Activated T-helper 2 cell treated with anti-CD3 and anti-CD28 coated beads, Interferon-gamma antibody, Interleukin-2, Interleukin-4, amounts not matched to agents 10 μg/mL and 5 μg/mL and 100 μg/mL, durations not matched to agents 14 hours and 24 hours and 36 hours (primary cell): ENCODE measurements at places on chromosomes 2 and 18. TPM values are rescaled to one million over a fixed set of nuclear protein-coding genes. Genes with fewer than 3 reads are reported as not detected.

DNA sequence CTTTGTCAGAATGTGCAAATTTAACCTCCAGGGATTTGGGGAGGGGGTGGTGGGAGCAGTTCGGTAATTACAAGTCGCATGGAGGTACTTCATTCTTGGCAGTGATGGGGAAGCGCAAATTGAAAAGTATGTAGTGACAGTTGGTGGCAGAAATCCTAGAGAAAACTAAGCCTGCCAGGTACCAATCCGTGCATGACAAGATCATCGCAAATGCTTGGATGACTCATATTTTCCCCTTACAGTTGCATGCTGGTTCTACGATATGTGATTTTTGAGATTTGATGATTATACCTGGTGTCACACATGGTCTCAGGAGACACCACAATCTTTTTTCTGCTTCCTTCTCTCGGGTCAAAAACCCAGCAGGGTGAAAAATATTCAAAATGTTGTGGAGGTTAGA lies 479.7 kb upstream of the ID2 start:
- no peak for DNase-seq

- DNase-seq: no peak
Observed at GRCh38 chr2:21067125-21067524, 23.3 kb upstream of the APOB start.

DNA sequence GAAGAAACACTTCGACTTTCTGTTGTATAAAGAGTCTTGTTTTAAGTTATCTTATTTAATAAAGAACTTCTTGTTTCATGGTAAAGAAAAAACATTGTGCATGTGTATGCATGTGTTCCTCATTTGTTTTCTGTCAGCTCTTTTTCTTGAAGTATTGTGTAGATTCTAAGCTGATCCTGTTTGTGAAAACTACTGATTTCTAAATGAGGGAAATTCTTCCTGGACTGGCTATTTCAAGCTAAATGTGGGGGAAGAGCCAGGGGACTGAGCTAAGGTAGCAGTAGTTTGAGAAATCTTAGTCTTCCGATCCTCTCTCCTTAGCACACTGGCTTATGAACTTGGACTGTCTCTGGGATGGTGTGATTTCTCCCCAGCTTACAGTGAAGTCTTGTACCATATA lies 56.4 kb upstream of the RBMS1 start:
- no peak for DNase-seq

FOXD4L1 gene
- total RNA-seq: 0.14 and 0.30 TPM in 2 replicates

GRCh38 chr2:49770919-49771318 lies 616.6 kb upstream of the FSHR start:
- DNase-seq: no peak

DNA sequence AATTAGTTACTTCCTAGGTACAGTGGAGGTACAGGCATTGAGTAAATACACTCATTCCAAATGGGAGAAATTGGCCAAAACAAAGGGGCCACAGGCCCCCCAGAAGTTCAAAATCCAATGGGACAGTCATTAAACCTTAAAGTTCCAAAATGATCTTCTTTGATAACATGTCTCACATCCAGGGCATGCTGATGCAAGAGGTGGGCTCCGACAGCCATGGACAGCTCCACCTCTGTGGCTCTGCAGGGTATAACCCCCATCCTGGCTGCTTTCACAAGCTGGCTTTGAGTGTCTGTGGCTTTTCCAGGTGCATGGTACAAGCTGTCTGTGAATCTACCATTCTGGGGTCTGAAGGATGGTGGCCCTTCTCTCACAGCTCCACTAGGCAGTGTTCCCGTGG lies 488.7 kb downstream of the DCDC2C start:
- DNase-seq: no peak

DNA sequence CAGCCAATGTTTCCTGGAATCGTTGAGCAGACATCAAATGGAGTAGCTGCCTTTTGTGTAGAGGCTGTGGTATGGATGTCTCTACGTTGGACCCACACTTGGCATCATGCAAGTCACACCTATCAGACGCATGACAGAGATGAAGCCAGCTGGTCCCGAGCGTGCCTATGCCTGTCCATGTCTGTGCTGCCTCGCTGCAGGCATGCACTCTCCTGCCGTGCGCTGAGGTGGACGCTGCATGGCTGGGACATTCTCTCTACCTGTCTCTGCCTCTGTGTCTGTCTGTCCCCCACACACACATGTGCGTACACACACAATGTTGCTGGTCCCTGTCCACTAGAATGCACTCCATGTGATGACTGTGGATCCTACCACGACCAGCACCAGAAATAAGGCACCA lies 514.2 kb upstream of the MYT1L start:
- no peak for DNase-seq

- no peak for DNase-seq
Observed at GRCh38 chr2:232447091-232447620, 8.8 kb upstream of the ALPI start.

DNA sequence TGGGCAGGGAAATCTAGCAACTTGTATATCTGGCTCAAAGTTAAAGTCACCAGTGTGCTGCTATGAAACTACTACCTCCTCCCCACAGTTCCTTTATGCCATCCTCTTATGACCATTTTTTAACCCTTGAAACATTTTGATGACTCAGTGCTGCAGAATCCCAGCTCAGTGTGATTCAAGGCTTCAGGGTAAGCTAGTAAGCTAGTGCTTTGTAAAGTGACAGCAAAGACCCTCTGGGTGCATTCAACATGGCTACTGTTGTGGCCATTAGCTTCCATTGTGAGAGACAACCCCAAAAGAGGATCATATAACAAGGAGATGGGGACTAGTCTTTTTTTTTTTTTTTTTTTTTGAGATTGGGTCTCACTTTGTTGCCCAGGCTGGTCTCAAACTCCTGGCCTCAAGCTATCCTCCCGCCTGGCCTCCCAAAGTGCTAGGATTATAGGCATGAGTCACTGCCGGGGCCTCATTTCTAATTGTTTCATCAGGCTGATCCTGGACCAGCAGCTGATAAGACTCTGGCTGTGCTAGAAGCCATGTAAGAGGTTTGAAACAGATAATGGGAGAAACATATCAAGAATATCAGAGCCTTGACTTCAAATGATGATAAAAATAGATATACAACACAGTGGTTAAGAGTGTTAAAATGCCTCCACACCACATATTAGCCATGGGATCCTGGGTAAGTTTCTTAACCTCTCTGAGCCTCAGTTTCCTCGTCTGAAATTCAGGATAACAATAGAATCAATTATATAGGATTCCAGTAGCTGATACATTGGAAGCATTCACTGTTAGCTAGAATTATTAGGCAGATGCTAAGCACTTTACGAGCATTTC lies 65.7 kb upstream of the RTN4 start:
- DNase-seq: no peak

TFCP2L1 gene
- total RNA-seq: 0.11 TPM in 1 of 2 replicates, not detected in the other

DNA sequence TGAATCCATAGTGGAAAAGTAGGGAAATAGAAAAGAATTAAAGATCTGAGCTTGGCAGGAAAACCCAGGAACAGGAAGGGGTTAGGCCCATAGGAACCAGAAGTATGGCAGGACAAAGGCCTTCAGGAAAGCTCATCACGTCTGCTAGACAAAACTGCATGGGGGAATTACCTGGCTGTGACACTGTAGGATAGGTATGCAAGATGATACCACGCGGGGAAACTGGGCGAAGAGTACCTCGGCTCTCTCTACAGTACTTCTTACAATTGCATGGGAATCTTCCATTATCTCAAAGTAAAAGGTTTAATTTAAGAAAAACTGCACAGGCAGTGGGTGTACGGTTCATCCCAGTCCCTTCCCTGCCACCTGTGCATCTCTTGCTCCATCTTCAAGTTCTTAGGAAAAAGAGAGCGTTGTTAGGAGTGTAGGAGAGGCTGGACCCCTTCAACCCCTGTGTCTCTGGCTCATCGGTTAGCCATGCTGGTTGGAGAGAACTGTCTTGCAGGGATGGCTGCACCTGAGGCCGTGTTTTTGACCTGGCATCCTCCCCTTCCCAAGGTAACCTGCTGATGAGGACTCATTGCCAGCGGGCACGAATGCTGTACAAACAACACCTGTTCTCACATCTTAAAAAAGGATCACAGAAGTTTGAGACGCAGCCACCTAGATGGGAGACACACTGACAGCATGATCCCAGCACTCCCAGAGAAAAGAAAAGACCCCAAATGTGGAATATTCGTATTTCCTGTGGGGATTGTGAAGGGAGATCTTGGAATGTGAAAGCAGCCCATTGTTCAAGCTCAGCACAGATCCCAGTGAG lies 120.5 kb upstream of the COPS8 start:
- DNase-seq: no peak

SH3RF3 gene
- total RNA-seq: 0.64 and 0.78 TPM in 2 replicates

- no peak for DNase-seq
Observed at GRCh38 chr18:51028201-51028805, 1.7 kb upstream of the SMAD4 start.

DNA sequence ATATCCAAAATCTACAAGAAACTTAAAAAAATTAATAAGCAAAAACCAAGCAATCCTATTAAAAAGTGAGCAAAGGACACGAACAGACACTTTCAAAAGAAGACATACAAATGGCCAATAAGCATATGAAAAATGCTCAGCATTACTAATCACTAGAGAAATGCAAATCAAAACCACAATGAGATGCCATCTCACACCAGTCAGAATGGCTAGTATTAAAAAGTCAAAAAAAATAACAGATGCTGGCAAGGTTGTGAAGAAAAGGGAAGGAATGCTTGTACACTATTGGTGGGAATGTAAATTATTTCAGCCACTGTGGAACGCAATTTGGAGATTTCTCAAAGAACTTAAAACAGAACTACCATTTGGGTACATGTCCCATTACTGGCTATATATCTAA lies 128.8 kb upstream of the SESTD1 start:
- no peak for DNase-seq

DNA sequence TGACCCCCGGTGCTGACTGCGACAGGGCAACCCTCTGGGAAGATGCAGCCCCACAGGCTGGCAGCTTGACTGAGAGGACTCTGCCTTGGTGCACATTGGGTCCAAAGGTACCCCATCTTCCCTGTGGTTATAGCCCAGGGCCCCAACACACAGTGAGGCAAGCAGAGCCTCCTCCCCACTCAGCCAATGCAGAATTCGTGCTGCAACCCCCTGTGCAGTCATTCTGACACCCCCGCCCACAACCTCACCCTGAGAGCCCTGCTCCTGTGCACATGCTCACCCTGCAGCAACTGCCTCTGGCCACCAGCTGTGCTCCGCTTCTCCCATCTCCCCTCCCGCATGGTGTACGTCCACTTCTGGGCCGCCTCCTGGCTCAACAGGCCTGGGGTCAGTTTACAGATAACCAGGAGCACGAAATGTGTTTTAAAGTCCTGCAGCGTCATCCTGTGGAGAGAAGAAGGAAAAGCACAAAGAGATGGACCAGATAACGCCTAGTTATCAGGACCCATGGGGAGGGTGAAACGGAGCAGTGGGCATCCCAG lies 24.4 kb downstream of the CAPN14 start:
- DNase-seq: no peak

FOSL2 gene
- 146 and 156 TPM in 2 replicates for total RNA-seq

- no peak for DNase-seq
Observed at GRCh38 chr2:191791953-191792560, 54.8 kb downstream of the CAVIN2 start.

DNA sequence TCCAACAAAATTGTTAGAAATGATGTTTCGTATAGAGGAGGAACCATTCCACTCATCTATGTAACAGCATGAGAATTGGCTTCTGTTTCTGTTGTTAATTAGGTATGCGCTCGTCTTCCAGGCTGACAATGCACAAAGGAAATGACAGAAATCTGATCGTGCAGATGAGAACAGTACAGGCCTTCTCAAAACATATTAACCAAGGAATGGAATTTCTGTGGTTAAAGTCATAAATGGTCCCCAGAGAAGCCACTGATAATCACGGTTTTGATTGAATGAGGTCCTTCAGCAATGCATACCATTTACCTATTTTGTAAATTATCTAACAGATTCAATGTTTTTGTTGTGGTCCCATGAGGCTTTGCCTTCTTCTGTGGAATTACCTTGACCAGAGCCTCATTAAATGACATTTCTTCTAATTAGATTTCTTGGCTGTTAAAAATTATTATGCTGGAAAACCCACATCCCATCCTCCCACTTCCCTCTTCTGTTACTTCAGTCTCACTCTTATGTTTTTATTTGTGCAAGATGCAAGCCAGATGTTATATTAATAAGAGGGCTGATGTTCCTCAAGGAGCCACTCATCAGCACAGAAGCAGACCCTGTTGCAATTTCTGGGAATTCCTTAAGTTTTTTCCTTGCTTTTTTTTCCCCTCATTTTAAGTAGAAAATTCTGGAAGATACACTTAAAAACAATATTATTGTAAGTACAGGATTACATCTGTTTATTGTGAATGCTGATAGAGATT lies 395.8 kb downstream of the PID1 start:
- DNase-seq: no peak

GRCh38 chr18:39571511-39571910 lies 2005.9 kb upstream of the CELF4 start:
- DNase-seq: no peak

DNA sequence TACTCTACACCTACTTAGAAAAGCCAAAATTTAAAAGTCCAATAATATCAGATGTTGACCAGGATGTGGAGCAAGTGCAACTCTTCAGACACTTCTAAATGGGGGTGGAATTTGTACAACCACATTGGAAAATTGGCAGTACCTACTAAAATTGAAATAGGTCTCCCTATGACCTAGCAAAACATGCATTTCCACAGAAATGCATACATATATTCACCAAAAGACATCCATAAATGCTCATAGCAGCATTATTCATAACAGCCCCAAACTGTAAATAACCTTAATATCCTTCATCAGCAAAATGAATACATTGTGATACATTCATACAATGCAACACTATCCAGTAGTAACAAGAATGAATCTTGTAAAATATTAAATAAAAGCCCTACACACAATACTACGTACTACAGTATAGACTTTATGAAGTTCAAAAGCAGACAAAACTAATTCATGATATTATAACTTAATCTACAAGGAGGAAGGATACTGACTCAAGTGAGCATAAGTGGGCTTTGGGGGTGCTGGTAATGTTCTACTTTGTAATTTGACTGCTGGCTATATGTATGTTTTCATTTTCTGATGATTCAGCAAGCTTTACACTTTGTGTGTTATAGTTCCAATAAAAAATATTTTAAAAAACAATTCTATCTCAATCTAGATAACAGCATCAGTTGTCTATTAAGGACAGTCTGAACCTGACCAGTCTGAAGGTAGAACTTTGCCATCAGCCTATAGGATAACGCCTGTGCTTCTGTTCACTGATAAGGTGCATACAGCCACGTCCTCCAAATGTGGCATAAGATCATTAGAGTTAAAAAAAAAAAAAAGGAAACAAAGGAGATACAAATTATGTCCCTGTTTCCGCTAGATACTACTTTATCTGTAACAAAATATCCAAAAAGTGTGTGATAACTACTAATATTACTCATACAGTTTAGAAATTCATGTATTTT lies 6.6 kb upstream of the TNFRSF11A start:
- no peak for DNase-seq

DNA sequence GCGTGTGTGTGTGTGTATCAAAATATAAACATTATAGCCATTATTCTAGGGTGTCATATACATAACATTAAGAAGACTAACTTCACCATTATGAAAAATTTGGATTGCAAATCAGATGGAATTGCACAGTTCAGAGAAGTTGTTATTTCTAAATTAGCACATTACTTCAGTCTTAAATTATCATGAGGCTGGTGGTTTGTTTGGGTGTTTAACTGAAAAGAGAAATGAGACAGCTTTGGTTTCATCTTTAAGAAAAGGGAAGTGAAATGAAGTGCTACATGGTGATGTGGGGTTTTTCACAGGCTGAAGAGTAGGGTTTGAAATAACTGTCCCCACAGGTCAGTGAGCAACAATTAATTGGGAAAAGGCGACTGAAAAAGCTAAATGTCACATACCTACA lies 161.2 kb upstream of the XIRP2 start:
- DNase-seq: no peak
